ENCODE measurements at places on chromosomes 7 and 10. TPM values are rescaled to one million over a fixed set of nuclear protein-coding genes. Genes with fewer than 3 reads are reported as not detected.

Gene OR9A2
- not detected for total RNA-seq

DNA sequence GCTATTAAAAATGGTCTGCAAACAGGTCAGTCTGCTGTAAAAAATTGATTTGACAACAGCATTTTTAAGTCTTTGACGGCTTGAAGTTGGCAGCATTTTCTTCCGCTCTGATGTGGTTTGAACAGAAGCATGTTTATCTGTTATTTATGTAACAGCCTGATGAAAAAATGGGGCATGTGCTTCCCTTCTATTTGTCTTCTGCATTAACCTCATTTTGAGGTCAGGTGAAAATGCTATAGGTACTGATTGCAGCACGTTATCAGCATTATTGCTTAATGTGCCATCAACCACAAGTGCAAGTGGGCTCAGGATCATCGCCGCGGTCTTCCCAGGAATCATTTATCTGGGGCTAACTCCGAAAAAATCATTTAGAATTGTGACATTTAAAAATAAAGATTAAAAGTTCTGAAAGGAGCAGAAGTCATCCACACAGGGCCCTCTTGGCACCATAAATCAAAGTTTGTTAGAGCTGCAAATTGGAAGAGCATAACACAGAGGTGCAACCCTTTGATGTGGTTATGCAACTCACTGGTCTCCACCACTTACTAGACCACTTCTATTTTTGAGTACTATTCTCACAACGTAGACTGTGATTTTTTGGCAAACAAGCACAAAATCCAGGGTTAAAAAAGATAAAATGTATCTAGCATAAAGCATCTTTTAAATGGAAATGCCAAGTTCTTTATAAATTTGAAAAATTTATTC, 307.7 kb downstream of the MDFIC start:
- DNase-seq: no peak

Gene ASL
- 8.5 TPM for total RNA-seq

Gene ADAM8
- 1.4 TPM for total RNA-seq

Gene CAMK2B
- total RNA-seq: 98.0 TPM

- no peak for DNase-seq
Observed at GRCh38 chr10:12529976-12530375, 180.6 kb downstream of the CAMK1D start.

DNA sequence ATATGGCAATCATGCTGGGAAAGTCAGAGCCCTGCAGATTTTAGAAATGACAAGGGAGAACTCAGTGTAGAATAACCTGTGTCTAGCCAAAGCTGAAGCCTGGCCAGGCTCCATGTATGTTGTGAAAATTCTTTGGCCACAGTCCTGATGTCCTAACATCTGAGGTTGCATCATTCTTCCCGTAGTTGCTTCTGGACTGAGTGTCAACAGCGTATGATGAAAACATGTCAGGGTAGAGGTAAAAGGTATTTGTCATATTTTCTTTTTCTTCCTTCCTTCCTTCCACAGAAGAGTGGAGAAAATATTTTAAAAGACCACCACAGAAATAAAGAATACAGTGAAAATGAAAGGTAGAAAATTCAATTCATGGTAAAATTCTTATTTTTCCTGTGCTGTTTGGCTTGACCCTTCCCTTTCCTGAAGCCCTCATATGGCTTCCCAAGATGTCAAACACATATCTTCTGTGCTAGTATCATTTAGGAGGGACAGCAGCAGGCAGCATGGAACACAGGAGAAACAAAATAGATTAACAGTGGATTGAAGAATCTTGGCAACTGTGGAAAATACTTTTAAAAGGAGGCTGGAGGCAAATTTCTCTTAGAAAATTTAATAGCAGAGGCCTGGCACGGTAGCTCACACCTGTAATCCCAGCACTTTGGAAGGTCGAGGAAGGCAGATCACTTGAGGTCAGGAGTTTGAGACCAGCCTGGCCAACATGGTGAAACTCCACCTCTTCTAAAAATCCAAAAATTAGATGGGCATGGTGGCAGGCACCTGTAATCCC, 18.9 kb upstream of the NRBF2 start:
- DNase-seq: peak; percentile 72

DNA sequence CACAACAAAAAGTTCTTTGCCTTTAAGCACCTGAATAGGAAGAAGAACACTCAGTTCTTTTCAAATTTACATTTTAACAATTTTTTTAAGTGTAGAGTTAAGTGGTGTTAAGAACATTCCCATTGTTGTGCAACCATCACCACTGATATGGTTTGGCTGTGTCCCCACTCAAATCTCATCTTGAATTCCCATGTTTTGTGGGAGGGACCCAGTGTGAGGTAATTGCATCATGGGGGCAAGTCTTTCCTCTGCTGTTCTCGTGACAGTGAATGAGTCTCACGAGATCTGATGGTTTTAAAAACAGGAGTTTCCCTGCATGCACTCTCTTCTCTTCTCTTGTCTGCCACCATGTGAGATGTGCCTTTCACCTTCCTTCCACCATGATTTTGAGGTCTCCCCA, 155.7 kb downstream of the PLXNA4 start:
- no peak for DNase-seq

All from left ventricle myocardium inferior (tissue), 1 donor.